ENCODE measurements at places on chromosomes 4 and X.

GRCh38 chr4:160286051-160286450 is 1183.2 kb downstream of the RAPGEF2 start:
- DNase-seq: no peak

DNA sequence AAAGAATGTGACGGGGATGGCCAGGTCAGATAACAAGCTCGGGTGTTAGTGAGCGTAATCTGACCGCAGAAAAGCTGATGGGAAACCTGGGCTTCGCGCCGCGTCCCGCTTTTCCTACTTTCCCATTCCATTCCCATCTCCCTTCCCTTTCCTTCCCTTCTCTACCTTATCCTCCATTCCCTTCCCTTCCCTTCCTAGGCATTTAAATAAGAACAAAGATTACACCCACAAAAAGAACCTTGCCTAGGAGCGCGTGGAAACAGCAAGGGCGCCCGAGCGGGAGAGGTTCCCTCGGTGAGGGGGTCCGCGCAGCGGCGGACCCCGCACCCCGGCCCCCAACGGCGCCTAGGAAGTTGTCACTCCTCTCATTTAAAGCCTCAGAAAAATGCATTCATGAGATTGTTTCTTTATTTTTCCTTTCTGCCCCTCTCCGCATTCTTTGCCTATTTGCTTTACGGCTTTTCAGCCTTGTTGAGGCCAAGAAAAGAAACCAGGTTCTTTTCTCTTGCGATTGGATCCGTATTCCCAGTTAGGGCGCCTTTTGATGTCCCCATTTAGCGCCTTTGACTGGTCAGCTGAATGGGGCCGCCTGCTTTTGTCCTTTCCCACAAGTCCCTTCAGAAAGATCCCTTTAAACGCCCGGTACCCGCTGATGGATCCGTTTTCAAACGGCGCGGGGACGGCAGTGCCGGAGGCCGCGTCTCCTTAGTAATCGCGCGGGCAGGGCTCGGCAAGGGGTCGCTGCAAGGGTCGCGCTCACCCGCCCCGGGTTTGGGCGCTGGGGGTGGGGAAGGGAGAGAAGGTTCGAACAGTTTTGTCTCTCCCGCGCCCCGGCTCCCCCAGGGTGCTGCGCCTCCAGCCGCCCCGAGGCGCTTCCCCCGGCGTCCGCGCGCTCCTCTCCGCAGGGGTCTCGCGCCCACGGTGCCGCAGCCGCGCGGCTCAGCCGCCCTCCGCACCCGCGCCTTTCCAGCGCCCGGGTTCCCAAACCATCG is 54.1 kb upstream of the TMEM33 start:
- no peak for DNase-seq

DNA sequence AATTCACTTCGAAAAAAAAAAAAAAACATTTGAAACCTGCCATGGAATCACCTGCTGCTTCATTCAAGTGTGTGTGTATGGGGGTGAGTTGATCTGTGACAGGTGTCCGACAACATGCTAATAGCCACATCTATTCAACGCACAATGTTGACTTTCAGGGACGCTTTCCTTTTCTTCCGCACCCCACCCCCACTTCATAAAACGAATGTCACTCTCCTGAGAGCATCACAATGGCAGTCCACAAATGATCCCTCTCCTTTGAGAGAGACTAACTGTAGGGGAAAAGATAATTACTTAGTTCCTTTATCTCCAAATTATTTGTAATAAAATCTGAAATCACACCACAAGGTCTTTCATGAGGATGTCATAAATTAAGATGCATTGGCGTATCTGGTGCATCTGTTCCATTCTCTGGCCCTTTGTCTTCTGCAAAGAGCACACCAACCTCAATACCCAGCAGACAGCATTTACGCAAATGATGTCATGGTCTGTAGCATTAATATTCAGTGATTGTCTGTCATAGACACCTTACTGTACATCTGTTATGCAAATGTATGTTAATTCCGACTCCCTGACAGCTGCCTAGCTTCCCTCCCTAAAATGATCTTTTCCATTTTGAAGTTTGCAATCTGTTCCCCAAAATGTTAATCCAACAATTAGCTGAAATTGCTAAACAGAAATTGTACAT is 640.0 kb upstream of the BOD1L1 start:
- DNase-seq: no peak

GRCh38 chr4:52713456-52713937 is 37.7 kb downstream of the ERVMER34-1 start:
- DNase-seq: no peak

GRCh38 chr4:6674500-6675149 is 19.1 kb upstream of the S100P start:
- no peak for DNase-seq

DNA sequence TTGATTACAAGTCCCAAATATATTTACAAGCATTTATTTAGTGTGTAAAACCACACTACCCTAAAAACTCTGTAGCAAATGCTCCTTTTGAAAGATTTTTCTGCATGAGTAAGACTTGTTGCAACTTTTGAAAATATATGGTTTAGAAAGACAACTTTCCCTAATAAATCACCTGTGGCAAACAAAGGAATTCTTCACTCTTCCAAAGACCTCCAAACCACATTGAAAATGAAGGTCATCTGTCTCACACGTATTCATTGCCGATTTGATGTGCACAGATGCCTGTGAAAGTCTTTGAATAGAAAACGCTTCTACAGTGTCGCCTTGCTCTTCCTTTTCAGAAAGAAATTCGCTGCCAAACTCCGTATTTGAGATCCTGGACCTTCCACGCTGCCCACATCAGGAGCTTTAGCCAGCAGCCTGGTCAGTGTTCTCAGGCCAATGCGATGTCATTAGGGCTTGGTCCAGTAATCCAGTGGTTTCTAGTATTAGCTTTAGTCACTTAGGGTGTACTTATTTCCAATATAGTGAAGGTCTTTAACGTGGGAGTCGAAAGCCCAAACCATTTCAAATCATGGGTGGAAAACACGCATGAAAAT is 22.2 kb downstream of the SPINK2 start:
- DNase-seq: no peak

DNA sequence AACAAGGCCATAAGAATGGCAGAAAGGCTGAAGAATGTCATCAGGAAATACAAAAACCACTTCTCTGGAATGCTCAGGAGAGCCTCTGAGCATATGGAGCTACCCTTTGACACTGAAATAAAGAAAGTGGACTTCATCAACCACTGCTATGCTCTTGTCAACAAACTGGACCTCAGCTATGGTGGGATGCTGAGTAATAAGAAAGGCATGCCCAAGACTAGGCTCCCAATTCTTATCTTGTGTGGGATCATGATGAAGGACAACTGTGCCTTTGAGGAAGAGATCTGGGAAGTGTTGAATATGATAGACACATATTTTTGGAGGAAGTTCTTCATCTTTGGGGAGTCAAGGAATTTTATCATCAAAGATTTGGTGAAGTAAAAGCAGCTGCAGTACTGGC is 86.9 kb upstream of the MAGEB16 start:
- no peak for DNase-seq

GRCh38 chr4:16267639-16268038 is 41.4 kb upstream of the TAPT1 start:
- no peak for DNase-seq

GRCh38 chr4:67250131-67250896 is 295.0 kb downstream of the CENPC start:
- DNase-seq: no peak

- no peak for DNase-seq
Measured at GRCh38 chr4:154192585-154192984, 299.0 kb downstream of the DCHS2 start.

GRCh38 chr4:87967193-87967592 is 8.3 kb upstream of the SPP1 start:
- DNase-seq: no peak

- DNase-seq: no peak
Measured at GRCh38 chr4:85703096-85703495, 228.1 kb downstream of the ARHGAP24 start.

DNA sequence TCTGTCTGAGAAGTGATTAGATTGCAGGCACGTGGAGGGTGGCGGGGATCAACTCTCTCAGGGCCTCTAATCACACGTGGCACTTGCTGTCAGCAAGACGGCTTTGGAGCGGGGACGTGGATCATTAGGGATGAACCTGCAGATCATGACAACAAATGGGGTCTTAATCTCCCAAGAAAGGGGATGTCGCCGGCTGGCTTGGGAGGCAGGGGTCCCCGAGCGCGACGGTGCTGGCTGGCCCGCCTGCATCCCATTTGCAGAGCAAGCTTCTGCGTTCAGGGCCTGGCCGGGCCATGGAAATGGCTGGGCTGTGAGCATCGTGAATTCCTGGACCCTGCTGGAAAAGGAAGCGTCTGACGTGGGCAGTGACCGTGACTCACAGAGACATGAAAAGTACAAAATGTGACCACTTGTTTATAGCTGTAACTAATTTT is 85.1 kb upstream of the SHOX start:
- peak; percentile 85 for DNase-seq

GRCh38 chr4:48173056-48173991 is 39.3 kb upstream of the TXK start:
- DNase-seq: peak; percentile 39

- DNase-seq: peak; percentile 3
Measured at GRCh38 chrX:96563646-96564045, 121.0 kb upstream of the DIAPH2 start.

GRCh38 chrX:19721726-19722370 is 165.6 kb downstream of the SH3KBP1 start:
- no peak for DNase-seq

DNA sequence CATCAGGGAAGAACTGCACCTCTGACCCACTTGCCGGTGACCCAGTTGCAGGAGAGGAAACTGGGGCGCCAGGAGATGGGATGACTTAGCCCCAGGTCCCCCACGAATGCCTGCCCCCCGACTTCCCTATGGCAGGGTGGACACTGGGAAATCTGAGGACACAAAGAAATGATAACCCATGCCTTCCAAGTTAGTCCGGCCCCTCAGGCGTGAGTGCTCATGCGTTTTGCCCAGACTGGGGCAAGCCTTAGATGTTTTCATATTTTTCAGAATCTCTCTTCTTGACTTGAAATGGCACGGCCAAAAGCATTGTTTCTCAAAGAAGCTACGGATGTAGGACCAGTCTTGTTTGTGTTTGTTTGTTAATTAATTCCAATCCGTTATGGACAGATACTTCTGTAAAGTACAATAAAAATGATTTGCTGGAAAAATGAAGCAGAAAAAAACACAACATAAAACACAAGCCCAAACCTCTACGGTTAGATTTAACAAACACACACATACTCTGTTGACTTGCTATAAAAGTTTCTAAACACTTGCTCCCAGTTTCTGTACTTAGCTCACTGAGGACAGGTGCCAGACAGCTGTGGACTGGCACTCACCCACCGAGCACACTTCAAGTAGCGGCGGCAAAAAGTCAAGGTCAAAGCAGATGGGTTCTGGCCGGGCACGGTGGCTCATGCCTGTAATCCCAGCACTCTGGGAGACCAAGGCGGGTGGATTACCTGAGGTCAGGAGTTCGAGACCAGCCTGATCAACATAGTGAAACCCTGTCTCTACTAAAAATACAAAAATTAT is 341.5 kb downstream of the BCOR start:
- DNase-seq: no peak

- no peak for DNase-seq
Measured at GRCh38 chr4:169397762-169398161, 127.0 kb upstream of the SH3RF1 start.

DNA sequence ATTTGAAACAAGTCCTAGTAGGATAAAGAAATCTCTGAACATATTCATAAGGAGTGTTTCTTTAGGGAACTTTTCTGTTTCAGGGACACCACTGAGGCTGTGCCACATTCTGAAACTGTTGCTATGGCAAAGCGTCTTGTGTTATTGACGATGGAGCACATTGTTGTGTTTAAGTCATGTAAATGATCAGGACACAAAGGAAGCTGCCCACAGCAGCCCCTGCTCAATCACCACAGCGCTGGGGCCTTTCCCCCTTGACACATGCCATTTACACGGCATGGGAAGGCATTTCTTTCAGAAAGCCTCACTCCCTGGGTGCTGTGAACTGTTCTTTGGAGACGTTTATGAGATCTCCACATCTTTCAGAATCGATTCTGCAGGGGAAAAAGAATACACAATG is 39.8 kb upstream of the MID1 start:
- DNase-seq: no peak

DNA sequence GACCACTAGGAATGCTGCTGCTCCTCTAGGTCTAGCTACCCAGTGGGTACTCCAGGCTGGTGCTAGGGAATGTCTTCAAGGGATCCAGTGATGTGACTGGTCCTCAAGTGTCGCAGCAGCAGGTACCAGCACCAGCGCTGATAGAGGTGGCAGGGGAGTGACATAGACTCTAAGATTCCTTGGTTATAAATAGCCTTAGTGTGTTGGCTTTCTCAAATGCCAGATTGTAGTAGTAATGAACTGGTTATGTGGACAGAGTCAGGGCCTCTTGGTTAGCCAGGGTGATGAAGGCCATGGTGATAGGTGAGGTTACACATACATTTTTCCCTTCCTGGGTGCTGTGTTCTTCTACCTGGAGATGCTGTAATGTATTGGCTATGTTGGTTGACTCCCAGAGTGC is 38.3 kb downstream of the DCLK2 start:
- no peak for DNase-seq

- DNase-seq: no peak
Measured at GRCh38 chr4:155707251-155707650, 40.6 kb downstream of the GUCY1A1 start.

GRCh38 chr4:152448854-152449253 is 87.0 kb downstream of the FBXW7 start:
- DNase-seq: no peak

DNA sequence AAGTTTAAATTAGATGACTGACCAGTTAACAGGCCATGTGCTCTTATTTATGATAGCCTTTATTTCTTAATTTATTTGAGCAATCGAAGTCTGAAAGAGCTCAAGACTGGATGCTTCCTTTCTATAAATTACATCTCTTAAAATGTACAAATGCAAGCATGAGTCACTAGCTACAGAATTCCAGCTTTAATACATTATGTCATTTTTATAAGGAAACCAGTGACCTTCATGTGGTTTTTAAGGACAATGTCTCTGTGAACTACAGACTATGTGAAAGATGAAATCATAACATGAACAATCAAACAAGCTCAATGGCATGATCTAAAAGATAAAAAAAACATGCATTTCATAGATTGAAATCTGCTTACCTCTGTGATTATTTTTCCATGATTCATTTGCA is 15.4 kb downstream of the HTR2C start:
- no peak for DNase-seq

DNA sequence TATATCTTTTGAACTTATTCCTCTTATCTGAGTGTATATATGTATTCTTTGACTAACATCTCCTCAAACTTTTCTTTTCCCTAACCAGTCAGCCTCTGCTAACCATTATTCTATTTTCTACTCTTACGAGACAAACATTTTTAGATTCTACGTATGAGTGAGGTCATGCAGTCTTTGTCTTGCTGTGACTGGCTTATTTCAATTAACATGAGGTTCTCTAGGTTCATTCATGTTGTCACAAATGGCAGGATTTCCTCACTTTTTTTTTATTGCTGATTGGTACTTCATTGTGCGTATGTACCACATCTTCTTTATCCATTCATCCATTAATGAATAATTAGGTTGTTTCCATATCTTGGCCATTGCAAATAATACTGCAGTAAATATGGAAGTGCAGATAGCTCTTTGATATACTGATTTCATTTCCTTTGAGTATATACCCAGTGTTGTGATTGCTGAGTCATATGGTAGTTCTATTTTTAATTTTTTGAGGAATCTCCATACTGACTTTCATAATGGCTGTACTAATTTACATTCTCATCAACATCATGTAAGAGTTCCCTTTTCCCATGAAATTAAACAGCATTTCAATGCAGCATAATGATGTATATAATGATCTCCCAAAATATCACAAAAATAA is 80.1 kb downstream of the HS3ST1 start:
- no peak for DNase-seq

Data from BJ (cell line).